Dorsolateral prefrontal cortex (tissue), 122 donors: ENCODE measurements at places on chromosomes 6 and 20. TPM values are rescaled to one million over a fixed set of nuclear protein-coding genes. Genes with fewer than 3 reads are reported as not detected.

GRCh38 chr20:58471193-58472164 is 43.7 kb downstream of the APCDD1L start:
- no peak for DNase-seq

GRCh38 chr6:15574023-15574422 is 88.8 kb downstream of the DTNBP1 start:
- DNase-seq, result no peak

- DNase-seq, result no peak
Observed at GRCh38 chr20:44481719-44482416, 6.2 kb downstream of the TTPAL start.

GRCh38 chr6:163708466-163708865 is 293.9 kb downstream of the QKI start:
- no peak for DNase-seq

- DNase-seq, result no peak
Observed at GRCh38 chr20:57378646-57379262, 12.4 kb upstream of the RBM38 start.

GRCh38 chr20:20971810-20972209 is 134.3 kb downstream of the LINC00237 start:
- no peak for DNase-seq

GRCh38 chr6:139240161-139241010 is 51.4 kb downstream of the TXLNB start:
- DNase-seq, result peak; percentile 63

DNA sequence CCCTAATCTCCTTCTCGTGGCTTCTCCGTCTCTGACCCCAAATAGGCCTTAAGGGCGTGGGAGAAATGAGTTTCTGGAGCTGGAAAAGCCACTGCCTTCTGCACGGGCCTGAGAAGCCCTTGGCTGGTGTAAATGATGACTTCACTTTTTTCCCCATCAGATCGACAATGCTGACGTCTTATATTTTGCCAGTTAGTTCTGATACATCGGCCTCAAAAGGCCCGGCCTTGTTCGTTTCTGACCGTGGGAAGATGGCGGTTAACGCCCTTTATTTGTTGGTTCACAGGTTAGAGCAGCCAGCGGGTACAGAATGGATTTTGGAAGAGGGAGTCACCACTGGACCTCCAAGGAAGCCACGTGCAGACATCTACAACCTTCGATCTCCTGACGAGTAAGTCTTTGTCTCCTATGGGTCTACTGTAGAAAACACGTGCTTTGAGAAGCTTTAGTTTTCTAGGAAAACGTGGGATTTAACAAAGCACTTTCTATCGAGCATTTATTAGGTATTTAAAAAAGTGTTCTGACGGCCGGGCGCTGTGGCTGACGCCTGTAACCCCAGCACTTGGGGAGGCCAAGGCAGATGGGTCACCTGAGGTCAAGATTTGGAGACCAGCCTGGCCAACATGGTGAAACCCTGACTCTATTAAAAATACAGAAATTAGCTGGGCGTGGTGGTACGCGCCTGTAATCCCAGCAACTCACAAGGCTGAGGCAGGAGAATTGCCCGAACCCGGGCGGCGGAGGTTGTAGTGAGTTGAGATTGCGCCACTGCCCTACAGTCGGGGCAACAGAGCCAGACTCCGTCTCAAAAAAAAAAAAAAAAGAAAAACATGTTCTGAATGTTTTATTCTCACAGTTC is 1.2 kb upstream of the ZNFX1 start:
- no peak for DNase-seq

DNA sequence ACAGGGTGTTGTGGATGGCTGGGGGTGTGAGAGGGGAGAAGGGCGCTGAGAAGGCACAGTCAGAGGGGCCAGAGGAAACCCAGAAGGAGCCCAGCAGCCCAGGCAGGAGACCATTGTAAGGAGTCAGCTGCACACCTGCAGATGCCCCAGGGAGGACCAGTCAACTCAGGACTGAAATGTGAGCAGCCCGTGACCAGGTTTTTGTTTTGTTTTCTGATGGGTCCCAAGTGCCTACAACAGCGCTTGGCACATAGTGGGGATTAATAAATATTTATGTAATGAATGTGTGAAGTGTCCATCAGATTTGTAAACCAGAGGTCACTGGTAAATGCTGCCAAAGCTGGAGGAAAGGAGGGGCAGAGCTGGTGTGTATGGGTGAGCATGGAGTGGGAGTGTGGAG is 30.2 kb downstream of the TRAM2 start:
- no peak for DNase-seq

The TFEB gene
- 51.0 TPM for total RNA-seq

The BTNL2 gene
- not detected for total RNA-seq

The SLC22A2 gene
- total RNA-seq, result 0.31 TPM

The SIRPB1 gene
- 27.4 TPM for total RNA-seq
